ENCODE measurements at places on chromosomes 11 and 22.

- DNase-seq: no peak
Observed at GRCh38 chr11:87778357-87778756, 396.9 kb downstream of the RAB38 start.

DNA sequence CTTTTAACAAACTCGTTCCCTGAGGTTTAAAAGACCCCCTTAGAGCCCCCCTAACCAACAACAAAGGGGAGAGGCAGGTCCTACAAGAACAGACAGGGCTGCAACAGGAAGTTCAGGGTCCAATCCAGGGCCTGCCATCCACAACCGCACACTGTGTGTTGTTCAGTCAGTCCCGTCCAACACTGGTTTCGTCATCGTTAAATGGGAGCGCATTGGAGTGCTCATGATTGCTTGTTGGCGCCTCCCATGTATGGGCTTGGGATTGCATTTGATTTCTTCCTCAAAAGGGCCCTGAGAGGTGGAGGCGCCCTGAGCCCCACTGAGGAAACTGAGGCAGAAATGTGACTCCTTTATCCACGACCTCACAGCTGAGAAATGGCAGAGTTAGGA lies 174.1 kb downstream of the MN1 start:
- peak; percentile 7 for DNase-seq

DNA sequence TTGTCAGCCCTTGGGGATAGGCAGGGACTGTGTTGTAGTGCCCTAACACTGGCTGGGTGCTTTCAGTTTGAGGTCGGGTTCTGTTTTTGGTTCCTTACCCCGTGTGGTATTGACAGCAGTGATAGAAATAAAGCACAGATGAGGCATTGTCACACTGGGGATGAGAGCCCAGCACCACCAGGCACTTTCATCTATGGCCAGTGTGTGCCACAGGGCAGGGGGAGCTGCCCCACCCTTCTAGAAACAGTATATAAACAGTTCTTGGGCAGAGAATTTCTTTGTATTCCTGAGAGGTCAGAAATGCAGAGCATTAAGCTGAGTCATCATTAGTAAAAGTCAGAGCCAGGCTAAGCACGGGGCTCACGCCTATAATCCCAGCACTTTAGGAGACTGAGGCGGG lies 23.1 kb upstream of the CDC42EP2 start:
- peak; percentile 83 for DNase-seq

DNA sequence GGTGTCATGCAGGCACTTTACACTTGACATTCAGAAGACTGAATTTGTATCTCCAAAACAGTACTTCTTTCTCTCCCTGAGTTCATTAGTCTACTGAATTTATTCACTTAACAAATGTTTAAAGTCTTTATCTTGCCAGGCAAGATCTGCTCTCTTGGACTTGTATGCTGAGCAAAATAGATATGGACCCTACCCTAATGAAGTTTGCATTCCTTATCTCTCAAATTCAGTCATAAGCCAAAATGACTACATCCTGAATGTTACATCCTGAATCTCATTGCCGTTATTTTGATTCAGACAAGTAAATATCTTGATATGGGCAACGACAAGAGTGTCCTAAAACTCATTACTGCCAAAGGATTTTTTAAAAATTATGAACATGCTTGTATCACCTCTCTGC lies 29.7 kb downstream of the FAR1 start:
- DNase-seq: no peak

DNA sequence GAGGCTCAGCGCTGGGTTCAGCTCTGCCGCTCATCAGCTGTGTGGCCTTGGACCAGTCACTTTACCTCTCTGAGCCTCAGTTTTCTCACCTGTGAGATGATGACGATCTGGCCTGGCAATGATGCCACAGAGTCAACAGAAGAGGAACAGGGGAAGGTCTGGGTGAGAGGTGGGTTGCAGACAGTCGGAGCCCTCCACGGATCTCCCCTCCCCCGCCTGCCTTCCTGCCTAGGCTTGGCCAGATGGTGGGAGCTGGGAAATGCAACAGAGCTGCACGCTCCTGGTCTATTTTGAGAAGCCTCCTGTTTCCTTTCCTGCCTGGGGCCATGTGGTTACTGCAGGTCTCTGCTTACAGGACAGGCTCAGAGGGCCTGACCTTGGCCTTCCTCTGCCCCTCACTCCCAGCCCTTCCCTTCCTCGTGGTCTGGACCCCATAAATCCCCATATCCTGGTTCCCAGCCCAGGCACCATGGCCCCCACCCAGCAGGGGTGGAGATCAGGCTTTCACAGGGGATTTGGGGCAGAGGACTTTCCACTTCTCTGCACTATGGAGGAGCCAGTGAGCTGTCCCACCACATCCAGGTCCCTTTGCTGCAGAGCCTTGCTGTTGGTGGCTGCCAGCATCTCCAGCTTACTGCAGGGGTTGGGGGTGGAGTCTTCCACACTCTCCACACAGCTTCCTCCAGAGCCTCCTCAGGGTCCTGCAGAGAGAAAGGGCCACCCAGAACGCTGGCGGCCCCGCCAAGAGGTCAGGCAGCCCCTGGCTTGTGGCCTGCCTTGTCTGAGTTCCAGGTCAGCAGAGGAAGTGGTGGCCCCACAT lies 46.9 kb downstream of the C11orf96 start:
- peak; percentile 64 for DNase-seq

GRCh38 chr11:65712633-65713076 lies 603 bp downstream of the KAT5 start:
- no peak for DNase-seq

DNA sequence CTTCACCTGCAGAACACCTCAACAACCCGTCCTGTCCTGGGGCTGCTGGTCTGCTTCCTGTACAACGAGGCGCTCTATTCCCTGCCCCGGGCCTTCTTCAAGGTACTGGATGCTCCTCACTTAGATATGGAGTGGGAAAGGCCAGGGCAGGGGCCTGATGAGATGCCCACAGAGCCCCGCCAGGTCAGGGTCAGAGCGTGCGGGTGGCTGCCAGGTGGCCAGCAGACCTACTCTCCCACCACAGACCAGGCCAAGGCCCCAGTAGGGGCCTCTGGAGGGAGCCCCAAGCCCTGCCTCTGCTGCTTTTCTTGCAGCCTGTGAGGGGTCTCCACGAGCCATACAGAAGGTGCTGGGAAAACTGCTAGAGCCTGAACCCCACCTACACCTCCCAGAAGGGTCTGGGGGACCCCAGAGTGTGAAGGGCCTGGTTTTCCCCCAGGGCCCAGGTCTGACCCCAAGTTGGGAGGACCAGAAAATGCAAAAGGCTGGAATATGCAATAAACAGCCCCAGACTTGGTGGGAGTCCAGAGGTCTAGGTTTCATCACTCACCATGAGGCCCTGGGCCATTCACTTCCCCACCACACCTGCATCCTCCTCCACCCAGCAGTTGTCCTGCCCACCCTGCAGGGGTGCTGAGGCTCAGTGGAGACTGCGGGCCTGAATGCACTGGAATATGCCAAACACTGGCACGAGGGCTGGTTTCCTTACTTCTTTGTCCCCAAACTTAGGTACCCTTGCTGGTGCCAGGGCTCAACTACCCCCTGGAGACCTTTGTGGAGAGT lies 14.7 kb downstream of the ZDHHC24 start:
- DNase-seq: no peak

- no peak for DNase-seq
Observed at GRCh38 chr22:47160781-47161520, 398.5 kb downstream of the TBC1D22A start.

GRCh38 chr22:50683086-50683993 lies 10.7 kb downstream of the SHANK3 start:
- no peak for DNase-seq

DNA sequence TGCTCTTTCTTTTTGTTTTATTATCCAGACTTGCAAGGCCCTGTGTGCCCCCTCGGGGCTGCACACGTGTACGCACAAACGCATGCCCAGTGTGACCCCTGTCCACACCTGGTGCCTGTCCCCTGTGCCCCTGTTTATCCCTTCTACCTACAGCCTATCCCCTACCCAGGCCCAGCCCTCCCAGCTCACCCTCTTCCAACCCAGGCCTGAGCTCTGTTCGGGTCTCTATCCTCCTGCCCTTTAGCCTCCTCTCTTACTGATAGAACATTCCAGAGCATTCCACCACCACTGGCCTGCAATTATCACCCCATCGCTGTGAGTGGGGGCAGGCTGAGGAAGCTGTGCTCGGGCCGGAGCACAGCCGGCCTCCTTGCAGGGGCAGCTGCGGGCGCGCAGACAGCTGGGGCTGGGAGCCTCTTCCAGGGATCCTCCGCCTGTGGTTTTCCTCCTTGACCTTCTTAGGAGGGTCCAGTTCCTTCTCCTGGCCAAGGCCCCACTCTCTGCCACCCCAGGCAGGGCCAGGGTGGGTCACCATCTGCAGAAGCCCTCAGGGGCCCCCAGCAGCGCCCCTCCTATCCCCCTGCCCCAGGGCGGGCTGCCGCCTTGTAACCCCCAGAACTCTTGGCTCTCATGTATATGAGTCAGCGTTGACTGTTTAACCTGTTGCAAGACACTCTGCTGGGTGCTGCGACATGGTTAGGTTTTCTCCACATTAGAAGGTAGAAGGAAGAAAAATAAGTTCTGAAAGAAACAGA lies 41.8 kb upstream of the KCNQ1OT1 start:
- DNase-seq: peak; percentile 89

GRCh38 chr22:45866646-45867117 lies 110.3 kb downstream of the WNT7B start:
- peak; percentile 9 for DNase-seq

GRCh38 chr11:37353192-37353591 lies 755.2 kb upstream of the RAG2 start:
- DNase-seq: no peak

GRCh38 chr11:65646288-65646957 lies 8.5 kb downstream of the SIPA1 start:
- no peak for DNase-seq

DNA sequence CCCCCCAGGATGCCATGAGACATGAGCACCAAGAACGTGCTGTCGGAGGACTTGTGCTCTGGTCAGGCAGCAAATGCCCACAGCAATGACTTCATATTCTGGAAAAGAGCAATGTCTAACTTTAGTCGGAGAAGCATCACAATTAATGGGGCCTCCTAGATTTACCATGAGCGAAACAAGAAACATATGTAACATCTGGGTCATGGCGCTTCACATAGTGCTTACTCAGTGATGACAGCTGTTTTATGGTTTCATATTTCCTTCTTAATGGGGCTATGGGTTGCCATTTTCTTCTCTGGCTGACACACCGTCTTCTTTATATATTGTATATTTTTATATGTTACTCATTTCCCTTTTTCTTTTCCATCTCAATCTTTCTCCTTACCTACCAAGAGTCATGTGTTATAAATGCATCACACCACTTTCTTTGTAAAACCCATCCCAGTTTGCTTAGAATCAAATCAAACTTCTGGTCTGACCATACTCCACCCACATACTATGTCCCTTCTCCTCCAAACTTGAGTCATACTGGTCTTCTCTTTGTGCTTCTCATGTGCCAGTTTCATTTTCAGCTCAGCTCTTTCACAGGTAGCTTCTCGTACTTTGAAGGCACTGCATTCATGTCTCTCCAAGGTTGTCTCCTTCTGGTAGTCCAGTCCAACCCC lies 9.4 kb upstream of the CASP12 start:
- no peak for DNase-seq

DNA sequence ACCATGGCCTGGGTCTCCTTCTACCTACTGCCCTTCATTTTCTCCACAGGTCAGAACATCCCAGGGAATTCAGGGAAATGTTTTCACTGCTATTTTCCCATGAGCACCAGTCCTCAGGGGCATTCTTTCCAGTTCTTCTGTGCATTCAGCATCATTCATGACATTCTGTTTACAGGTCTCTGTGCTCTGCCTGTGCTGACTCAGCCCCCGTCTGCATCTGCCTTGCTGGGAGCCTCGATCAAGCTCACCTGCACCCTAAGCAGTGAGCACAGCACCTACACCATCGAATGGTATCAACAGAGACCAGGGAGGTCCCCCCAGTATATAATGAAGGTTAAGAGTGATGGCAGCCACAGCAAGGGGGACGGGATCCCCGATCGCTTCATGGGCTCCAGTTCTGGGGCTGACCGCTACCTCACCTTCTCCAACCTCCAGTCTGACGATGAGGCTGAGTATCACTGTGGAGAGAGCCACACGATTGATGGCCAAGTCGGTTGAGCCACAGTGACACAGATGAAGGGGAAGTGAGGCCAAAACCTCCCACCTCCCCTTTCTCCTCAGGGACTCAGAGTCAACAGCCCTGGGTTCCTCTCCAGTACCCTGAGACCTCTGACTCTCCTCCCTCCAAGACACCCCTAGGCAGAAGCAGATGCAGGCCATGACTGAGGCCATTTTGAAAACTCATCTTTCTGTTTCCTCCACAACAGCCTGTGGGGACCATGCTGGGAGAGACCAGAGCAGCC lies 15.9 kb upstream of the IGLL5 start:
- DNase-seq: no peak

- no peak for DNase-seq
Observed at GRCh38 chr11:17563231-17563646, 16.2 kb downstream of the OTOG start.

GRCh38 chr22:31532060-31532459 lies 35.7 kb downstream of the SFI1 start:
- peak; percentile 35 for DNase-seq

- no peak for DNase-seq
Observed at GRCh38 chr22:30127749-30128166, 47.5 kb downstream of the HORMAD2 start.

GRCh38 chr11:83713708-83714107 lies 427.5 kb upstream of the CCDC90B start:
- peak; percentile 30 for DNase-seq

DNA sequence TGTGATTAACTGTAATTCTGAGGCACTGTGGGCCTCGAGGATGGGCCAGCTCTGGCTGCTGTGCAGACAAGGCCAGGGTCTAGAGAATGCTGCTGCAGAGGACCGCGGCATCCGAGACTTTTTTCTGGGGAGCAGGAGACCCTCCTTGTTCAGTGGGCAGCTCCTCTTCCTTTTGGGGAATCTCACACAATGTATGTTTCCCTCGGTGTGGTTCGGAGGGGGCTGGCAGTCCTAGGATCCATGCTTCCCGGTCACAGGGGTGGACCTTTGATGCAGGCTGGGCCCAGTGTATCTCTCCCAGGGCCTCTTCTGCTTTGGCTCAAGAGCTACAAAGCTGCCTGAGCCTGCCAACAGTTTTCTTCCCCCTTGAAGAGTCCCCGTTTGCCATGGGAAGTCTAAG lies 31.5 kb downstream of the MYEOV start:
- DNase-seq: no peak

DNA sequence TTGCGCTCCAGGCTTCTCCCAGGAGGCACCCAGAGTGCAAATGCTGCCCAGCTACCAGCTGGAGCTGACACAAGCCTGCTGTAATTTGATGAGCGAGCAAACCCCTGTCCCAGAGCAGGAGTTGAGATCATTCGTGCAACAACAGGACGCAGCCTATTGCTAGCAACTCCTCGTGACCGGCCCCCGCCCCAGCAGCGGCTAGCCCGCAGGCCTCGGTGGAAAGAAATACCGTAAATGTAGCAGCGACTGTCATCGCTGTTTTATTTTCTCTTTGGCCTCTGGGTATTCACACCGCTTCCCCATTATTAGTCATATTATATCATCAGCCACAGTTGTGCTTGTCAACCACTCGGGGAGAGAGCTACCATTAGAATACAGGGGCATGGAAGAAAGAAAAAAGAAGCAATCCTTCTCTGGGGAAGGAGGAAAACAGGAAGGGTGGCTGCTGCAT lies 59.2 kb upstream of the ATXN10 start:
- no peak for DNase-seq

- no peak for DNase-seq
Observed at GRCh38 chr11:45106440-45106839, 40.0 kb upstream of the PRDM11 start.
